Activated naive CD4-positive, alpha-beta T cell treated with anti-CD3 and anti-CD28 coated beads, Interleukin-2, amount 10 ng/mL, durations not matched to agents 7 days and 5 days (primary cell): ENCODE measurements at places on chromosomes 5 and 9.

DNA sequence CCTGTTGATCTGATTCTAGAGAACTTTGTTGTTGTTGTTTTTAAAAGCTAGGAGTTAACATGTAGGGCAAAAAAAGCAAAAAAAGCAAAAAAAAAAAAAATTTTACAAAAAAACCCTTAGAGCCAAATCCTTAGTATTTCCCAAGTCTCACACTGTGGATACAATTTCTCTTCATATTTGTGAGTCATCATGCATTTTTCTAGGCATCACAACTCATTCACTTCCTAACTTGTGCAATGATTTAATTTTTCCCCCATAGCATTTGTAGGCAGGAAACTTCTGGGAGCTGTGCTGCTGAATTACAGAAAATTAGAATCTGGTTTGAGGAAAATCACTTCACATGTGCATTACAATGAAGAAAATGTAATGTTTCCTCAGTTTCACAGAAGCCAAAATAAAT lies 91.9 kb downstream of the MARCHF3 start:
- DNase-seq, result no peak

DNA sequence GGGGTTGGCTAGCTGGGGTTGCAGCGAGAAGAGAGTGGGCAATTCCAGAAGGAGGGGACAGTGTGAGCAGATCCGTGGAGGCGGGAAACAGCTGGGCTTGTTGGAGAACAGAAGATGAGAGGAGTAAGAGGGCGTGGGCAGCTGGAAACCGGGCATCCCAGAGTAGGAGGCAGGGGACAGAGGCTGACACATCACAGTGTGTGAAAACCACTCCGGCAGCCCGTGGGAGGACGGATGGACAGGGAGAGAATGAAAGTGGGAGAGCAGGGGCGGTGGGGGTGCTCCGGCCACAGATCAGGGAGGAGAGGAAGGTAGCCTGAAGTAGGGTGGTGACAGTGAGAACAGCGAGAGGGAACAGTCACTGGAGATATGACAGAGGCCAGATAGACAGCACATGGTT lies 8.3 kb upstream of the PSMB7 start:
- DNase-seq, result no peak

DNA sequence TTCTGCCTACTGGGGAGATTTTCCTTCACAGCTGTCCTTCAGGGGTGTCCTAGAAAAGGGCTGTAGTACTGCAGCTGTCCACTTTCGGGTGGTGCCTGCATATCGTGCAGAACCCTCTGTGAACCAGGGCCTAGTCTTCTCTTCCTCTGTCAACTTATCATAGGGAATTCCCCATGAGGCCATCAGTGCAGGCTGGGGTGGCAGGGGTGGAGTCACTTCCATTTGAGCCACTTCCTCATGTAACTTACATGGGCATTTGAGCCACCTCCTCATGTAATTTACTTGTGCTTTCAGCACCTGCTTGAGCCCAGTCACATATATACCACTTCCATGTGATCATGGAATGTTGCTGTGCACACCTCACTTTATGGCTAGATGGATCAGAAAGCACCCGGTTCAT lies 742.0 kb upstream of the RGMB start:
- no peak for DNase-seq

GRCh38 chr5:125411744-125412560 lies 665.5 kb upstream of the ZNF608 start:
- no peak for DNase-seq

DNA sequence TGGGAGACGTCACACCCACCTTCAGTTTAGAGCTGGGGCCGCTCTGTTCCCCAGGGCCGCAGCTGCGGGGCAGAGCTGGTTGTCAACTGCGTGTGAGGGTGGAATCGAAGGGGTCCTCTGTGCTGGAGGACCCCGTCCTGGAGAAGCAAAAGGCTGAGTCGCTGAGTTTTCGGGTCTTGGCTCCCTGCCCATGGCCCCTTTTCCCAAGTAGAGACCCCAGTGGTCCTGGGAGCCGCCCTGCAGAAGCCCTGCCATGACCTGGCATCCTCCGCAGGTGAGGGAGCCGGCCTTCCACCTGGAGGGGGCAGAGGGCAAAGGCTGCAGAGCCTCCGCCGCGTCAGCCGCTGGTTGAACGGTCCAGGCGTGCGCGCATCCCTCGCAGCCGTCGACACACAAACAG lies 90.4 kb upstream of the COL5A1 start:
- no peak for DNase-seq

DNA sequence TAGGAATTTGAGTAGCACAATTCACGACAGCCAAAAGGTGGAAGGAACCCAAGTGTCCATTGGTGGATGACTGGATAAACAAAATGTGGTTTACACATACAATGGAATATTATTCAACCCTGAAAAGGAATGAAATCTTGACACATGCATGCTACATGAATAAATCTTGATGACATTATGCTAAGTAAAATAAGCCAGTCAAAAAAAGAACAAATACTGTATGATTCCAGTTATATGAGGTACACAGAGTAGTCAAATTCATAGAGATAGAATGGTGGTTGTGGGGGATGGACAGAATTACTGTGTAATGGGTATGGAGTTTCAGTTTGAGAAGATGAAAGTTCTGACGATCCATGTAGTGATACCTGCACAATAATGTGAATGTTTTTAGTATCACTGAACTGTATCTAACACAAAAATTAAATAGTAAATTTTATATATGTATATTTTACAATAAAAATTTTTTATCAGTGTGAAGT lies 117.7 kb upstream of the GNA14 start:
- DNase-seq, result no peak

GRCh38 chr5:111398013-111398412 lies 114.3 kb downstream of the STARD4 start:
- no peak for DNase-seq

DNA sequence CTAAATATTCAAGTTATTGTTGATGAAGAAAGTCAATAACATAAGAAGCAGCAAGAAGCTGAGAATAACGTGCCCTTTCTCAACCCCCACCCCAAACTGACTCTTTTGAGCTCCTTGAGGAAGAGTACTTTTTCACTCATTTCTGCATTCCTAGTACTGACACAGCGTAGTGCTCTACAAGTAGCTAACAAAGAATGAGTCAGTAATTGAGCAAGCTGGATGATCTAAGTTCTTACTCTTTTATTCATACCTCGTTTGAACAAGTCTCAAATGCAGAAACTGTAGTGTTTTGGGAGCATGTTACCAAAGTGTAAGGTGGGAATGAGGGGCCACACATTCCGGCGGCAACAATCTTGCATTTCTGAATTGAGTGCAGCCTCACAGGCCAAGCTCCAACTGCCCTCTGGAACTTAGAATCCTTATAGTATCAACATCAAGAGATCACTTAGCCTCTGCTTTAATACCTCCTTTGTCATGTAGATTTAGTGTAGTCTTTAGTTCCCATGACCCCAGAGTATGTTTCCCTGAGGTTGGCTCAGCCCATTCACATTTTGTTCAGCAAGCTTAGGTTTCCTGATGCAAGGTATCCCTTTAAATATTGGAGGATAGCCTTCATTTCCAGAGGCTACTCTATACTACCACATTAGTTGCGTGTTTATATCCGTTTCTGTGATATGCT lies 152.0 kb downstream of the PRR16 start:
- DNase-seq, result no peak

DNA sequence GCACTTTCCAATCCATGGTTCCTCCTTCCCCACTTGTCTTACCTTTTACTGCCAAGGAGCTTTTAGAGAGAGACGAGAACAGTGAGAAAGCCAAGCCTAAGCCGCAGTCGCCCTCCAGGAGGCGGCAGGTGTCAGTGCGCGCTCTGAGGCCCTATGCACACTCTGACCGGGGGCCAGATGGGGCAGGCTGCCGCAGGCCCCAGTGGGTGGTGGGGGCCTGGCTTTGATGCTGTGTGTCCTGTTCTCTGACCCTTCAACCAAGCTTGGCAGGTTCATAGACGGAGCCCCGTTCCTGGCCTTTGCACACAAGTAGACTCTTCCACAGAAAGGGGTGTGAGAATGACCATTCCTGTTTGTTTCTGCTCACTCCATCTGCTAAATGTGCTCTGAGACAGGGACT lies 77.3 kb downstream of the WNK2 start:
- DNase-seq, result peak; percentile 11

DNA sequence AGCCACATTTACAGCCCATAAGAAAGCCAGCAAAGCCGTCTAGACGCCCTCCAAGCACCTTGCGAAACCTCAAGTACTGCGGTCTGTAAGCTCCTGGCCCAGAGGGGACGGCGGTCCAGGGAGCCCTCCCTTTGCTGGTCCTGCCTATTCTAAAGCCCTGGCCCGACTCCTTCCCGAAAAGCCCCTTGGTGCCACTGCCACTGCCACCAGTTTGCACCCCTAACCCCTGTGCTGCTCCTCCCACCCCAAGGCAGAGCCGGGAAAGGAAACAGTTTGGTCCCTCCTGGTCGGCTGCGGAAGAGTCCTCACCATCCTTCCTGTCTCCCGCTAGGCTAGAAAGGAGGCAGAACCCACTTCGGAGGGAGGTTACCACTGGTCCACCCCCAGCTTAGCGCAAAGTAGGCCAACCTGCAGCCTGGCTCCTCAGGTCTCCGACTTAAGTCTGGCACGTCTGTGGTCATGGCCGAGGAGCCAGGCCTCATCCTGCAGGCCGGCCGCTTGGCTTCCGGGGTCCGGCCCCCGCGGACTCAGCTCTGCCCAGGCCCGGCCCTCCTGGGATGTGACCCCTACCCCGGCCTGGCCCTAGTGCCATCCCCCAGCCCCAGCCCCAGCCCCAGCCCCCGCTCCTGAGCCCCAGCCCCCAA lies 916 bp downstream of the TOR1A start:
- peak; percentile 53 for DNase-seq

DNA sequence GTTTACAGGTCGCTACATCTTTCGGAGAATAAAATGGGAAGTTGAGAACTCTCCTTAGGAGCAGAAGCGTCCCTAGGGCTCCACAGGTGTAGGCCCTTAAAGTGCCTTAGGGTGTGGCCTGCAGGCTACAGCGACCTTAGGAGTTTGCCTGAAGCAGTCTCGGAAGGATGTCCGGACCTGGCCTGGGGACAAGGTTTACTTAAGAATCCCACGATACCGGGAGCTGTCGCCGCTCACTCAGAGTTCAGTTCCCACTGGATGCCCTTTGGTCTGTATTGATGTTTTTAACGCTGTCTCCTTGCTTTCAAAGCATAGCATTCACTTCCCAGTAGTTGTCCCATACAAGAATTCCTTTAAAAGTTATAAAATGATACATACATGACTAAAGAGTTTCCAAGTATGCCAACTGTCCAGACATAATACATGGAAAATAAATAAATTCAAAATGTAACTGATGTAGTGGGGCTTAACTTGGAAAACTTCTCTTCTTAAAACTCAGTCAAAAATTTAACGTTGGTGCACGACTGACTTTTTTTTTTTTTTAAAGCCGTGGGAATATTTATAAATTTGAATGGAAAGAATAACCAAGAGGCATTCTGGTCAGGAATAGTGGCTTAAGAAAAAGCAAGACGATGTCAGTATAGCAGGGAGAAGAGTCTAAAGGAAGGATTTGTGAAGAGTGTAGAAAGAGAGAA lies 848 bp downstream of the RAD50 start:
- DNase-seq, result peak; percentile 44
